Activated naive CD4-positive, alpha-beta T cell (primary cell): ENCODE measurements at places on chromosomes 2 and 18.
A peak's percentile ranks its signal among the peaks of the same experiment; 100 is the strongest.

GRCh38 chr2:191631754-191632153, 46.2 kb upstream of the NABP1 start:
- DNase-seq: no peak

DNA sequence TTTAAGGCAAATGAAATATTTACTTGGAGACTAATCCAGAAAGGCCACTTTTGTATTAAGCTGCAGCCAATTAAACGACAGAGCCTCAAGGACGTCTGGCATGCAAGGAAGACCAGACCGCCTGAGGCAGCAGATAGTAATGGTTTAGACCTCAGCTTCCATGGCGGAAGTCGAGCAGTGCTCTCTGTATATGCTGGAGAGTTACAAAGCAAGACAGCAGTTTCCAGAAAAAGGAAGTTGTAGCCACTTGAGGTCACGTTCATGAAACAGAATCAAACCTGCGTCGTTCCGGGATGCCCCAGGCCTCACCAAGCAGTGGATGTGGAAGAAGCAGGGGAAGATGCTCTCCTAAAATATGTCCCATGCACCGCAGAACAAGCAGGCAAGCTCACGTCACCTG, 142.0 kb downstream of the PTGR3 start:
- no peak for DNase-seq

DNA sequence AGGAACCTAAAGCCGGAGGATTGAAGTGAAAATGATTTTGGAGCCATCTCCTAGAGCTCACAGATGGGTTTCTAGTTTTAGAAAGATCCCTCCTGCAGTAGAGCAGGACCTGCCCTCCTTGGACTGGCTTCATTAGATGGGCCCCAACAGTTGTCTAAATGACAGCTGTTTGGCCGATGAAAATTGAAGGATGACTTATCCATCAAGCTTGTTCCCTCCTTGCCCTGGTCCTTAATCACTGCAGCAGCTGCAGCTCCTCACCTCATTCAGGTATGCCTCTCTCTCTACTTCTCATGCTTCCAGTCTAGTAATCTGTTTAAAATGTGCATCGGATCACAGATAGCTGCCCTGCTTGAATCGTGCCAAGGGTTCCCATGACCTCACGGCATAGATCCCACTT, 677.6 kb downstream of the BCL11A start:
- no peak for DNase-seq

GRCh38 chr18:22309191-22309590, 108.5 kb downstream of the CTAGE1 start:
- no peak for DNase-seq

DNA sequence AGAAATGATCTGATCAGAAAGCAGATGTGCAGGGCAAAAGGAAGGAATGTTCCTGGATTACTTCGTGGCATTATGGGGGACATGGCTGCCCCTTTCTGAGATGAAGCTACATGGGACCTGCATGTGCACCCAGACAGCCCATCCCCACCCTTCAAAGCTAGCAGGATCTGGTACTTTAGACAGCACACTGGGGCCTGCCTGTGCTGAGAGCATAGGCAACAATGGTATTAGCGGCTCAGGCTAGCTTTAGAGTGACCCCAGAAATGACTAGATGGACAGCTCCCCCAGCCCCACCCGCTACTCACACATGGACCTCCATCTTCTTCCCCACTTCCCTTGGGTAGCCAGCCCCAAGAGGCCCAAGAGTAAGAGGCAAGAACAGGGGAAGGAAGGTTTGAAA, 61.5 kb upstream of the NFE2L2 start:
- DNase-seq: no peak

- DNase-seq: no peak
Observed at GRCh38 chr2:69036926-69037325, 23.9 kb downstream of the ANTXR1 start.

DNA sequence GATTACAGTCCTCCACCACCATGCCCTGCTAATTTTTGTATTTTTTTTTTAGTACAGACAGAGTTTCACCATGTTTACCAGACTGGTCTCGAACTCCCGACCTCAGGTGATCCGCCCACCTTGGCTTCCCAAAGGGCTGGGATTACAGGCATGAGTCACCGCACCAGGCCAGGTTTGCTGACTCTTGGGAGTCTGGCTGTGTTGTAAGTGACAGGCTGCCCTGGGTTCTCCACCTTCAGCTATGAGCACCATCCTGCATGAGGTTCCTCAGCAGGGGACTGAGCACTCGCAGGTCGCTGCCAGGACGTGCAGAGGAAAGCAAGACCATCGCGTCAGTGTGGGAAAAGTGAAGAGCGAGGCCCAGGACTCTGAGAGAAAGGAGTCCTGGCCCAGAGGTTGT, 112.6 kb upstream of the NDUFV2 start:
- DNase-seq: no peak

GRCh38 chr2:233434666-233435330, 80.5 kb downstream of the DGKD start:
- no peak for DNase-seq

- no peak for DNase-seq
Observed at GRCh38 chr2:207159002-207159401, 6.7 kb downstream of the KLF7 start.

GRCh38 chr2:88042476-88042875, 13.1 kb downstream of the KRCC1 start:
- DNase-seq: no peak

GRCh38 chr2:24360050-24360962, at the start of gene ITSN2:
Gene ITSN2 (minus strand): TSS chr2:24360536. CDS start chr2:24328082, 32,454 bp downstream.
- DNase-seq: peak; percentile 79

DNA sequence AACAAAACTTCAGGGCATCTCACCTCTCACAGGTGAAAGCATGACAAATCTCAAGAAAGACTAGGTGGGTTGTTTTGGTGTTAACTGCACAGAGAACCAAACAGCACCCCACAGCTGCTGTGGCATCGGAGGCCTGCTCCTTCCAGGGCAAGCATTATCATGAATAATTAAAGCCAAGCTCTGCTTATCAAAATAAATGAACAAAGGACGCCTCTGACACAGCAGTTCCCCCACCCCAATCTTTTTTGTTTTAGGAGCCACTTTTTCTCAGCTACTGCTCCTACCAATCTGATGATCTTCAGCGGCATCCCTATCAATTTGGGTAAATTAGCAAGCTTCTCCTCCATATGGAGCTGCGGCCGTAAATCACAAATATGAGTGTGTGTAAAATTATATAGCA, 58.6 kb downstream of the KLF7 start:
- DNase-seq: no peak

- DNase-seq: no peak
Observed at GRCh38 chr18:74497778-74498177, 1.6 kb downstream of the CNDP2 start.

GRCh38 chr18:78920456-78921138, 59.0 kb upstream of the SALL3 start:
- DNase-seq: no peak

- DNase-seq: no peak
Observed at GRCh38 chr18:61827591-61827990, 65.2 kb downstream of the RNF152 start.

GRCh38 chr2:174524527-174524926, 37.7 kb upstream of the GPR155 start:
- no peak for DNase-seq

GRCh38 chr18:36470896-36471295, 173.4 kb downstream of the FHOD3 start:
- no peak for DNase-seq

GRCh38 chr2:134109725-134110124, 144.1 kb upstream of the MGAT5 start:
- no peak for DNase-seq

DNA sequence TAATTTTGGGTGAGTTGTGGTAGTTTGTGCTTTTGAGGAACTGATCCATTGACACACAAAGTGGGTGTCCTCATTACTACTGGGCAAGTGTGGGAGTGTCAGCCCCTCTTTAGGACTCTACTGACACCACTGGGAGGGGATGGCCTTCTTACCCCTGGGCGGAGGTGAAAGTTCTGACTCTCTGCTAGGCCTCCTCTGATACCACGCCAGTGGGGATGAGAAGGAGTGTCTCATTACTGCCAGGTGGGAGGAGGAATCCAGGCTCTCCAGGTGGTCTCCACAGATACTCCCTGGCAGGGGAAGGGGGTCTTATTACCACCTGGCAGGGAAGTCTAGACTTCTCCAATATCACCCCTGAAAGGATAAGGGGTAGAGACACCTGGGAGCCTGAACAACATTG, 9.1 kb downstream of the LCLAT1 start:
- no peak for DNase-seq

- DNase-seq: no peak
Observed at GRCh38 chr18:9706081-9706935, 1.8 kb upstream of the RAB31 start.

DNA sequence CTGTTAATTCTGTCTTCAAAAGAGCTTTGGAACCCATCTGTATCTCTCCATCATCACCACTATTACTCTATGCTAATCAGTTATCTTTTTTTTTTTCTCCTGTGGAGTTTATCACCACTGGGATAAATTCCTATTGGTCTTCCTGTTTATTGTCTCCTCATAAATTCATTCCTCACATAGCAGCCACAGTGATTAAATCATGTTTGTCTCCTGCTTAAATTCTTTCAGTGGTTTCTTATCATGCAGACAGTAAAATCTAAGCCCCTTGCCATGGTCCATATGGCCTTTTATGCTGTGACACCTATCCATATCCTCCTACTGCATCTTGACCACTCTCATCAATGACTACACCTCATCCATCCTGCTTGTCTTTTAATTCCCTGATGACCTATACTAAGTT, 239.8 kb upstream of the ZEB2 start:
- no peak for DNase-seq

DNA sequence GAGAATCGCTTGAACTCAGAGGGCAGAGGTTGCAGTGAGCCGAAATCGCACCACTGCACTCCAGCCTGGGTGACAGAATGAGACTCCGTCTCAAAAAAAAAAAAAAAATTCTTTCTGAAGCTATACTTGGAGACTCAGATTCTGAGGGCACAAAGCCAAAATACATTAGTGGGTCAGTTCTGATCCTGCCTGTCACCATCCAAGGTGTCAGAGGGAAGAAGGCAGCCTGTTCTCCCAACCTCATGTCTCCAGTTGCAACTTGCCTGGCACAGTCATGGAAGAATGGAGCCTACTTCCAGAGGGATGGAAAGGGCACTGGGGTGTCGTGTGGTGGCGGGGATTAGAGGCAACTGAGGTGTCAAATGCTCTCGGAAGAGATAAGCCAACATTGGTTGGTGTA, 104.8 kb upstream of the GATA6 start:
- DNase-seq: no peak

DNA sequence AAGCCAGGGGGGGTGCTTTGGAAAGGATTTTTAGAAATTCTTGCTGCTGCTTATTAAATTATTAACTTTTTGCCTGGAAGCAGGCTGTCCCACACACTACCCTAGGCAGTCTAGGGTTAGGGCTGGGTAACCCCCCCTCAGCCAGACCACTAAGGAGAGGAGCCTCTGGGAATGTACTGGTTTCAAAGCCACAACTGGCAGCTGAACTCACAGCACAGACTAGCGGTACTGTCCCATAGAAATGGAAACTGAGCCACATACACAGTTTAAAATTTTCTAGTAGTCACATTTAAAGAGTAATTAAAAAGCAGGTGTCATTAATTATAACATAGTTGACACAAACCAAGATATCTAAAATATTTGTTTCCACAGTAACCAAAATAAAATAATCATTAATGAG, 50.1 kb downstream of the SPRED2 start:
- no peak for DNase-seq

DNA sequence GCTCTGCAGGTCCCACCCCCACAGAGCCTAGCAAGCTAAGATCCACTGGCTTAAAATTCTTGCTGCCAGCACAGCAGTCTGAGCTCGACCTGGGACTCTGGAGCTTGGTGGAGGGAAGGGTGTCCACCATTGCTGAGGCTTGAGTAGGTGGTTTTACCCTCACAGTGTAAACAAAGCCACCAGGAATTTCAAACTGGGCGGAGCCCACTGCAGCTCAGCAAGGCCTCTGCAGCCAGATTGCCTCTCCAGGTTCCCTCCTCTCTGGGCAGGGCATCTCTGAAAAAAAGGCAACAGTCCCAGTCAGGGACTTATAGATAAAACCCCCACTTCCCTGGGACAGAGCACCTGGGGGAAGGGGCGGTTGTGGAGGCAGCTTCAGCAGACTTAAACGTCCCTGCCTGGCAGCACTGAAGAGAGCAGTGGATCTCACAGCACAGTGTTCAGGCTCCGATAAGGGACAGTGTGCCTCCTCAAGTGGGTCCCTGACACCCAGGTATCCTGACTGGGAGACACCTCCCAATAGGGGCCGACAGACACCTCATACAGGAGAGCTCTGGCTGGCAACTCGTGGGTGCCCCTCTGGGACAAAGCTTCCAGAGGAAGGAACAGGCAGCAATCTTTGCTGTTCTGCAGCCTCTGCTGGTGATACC, 20.0 kb upstream of the NEMP2 start:
- no peak for DNase-seq

DNA sequence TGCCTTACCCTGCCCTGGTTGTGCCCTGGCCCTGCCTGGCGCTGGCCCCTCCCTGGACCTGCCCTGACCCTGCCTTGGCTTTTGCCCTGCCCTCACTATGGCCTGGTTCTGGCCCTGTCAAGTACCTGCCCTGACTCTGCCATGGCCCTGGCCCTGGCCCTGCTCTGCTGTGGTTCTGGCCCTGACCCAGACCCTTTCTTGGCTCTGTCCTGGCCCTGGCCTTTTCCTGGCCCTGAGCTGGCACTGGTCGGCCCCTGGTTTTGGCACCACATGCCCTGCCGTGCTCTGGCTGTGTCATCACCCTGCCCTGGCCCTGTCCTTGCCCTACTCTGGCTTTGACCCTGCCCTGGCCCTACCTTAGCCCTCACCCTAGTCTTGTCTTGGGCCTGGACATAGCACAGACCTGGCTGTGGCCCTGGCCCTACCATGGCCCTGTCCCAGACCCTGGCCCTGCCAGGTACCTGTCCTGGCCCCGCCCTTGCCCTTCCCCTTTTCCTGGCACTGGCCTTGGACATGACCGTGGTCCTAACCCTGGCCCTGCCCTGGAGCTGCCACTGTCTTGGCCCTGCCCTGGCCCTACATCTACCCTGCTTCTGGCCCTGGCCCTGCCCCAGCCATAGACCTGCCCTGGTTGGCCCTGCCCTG, 4.8 kb upstream of the ANKRD62 start:
- no peak for DNase-seq

GRCh38 chr2:67234440-67234839, 162.7 kb upstream of the ETAA1 start:
- no peak for DNase-seq

DNA sequence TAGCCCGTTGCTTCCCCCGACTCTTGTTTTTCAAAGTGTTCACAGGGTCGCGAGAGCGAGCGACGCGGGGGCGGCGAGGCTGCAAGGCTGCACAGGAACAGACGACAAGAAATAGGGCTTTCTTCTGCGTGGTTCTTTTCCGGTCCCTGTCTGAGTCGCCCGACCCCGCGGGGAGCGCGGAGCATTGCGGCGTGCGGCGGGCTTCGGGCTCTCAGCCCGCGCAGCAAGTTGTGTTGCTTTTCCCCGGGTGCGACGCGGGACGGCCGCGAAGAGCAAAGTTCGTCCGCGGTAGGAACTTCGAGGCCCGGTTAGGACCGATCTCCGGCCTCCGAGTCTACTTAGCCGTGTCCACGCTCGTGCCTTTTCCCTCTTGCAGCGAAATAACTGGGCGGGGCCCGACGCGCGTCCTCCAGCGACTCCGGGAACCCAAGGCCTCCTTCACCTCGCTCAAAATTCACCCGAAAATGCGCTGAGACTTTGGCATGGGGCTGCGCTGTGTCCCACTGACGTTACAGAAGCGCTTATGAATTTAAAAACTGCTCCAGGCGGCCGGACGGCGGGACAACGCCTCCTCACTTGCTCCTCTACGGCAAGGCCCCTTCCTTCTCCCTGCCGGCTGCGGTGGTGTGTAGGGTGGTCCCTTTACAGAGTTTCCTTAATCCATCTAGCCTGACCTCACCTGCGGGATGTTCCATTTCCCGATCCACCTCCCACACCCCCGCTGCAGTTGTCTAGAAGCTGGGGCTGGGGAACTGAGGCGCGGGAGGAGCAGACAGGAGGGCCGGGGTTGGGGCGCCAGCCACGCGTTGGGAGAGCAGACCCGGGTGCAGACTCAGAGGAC, 1.5 kb upstream of the BCL2L11 start:
- no peak for DNase-seq
